ENCODE measurements at places on chromosomes 6 and 20.

GRCh38 chr6:11926594-11927407 lies 85.3 kb upstream of the HIVEP1 start:
- no peak for DNase-seq

- no peak for DNase-seq
Measured at GRCh38 chr6:159108426-159108985, 60.7 kb upstream of the FNDC1 start.

DNA sequence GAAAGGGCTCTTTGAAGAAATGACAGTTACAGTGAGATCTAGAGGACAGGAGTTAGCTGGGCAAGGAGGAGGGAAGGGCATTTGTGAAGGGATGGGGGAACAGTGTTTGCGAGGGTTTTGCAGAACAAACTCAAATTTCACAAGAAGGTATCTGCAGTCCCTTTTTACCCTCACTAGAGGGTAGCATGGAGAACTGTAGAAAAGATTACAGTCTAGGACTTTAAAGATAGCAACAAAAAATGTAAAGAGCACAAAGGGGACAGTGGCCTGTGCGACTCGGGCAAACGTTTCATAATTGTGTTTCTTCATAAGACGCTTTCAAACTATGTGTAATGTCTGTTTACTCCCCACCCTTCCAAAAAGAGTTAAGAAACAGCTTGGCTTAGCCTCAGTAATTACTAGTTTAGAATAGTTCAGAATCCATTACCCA lies 21.2 kb upstream of the ASXL1 start:
- DNase-seq = no peak

DNA sequence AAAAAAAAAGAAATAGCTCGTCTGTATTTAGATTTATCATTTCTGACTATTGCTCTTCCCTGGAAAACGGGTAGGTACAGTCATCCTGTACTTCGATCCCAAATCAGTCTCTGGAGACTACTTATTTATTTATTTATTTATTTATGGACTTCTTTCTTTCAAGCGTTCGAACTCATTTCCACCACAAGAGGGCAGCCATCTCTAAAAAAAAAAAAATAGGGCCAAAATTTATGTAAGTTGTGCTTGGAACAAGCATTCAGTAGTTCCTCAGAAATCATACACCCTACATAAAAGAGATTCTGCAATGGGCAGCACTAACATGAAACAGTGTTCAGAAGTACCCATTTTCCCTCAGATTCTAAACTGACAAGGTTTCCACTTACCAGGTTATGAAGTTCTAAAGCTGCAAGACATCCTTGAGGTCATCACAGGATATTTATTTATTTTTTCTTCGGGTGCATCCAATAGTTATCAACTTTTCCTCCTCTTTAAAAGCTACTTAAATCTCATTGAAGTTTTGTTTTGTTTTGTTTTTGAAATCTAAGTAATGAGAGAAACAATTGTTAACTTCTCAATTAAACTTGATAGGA lies 1.9 kb upstream of the BMP2 start:
- no peak for DNase-seq

- DNase-seq = no peak
Measured at GRCh38 chr6:53327017-53327395, 21.7 kb downstream of the ELOVL5 start.

Measured in activated T-cell treated with anti-CD3 and anti-CD28 coated beads for 48 hours (primary cell).